ENCODE measurements at places on chromosomes 16 and 17. TPM values are rescaled to one million over a fixed set of nuclear protein-coding genes. Genes with fewer than 3 reads are reported as not detected.

MYH10 gene
- polyA plus RNA-seq, result 89.2 TPM

CYGB gene
- polyA plus RNA-seq, result 23.2 TPM

FSCN2 gene
- 3.2 TPM for polyA plus RNA-seq

IRX3 gene
- polyA plus RNA-seq, result 15.9 TPM

P2RX5 gene
- 26.4 TPM for polyA plus RNA-seq

DNAI2 gene
- polyA plus RNA-seq, result 0.12 TPM

DNA sequence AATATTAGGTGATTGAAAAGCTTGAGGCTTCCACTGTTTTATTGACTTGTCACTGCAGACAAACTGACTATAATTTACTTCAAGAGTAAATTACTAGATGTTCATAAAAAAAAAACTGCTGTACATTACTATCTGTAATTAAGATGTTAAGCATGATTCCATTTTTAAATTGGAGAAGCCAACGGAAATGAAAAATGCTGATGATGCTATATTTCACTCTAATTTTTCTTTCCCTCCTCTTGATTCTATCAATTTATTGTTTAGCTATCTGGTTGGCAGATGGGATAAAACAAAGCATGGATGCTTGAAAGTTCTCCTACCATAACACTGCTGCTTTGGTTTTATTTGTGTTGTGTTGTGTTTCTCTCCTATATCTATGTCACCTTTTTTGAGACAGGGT, 41.0 kb downstream of the MAF start:
- no peak for DNase-seq

- DNase-seq, result no peak
Observed at GRCh38 chr17:63450551-63450950, 4.4 kb upstream of the CYB561 start.

DNA sequence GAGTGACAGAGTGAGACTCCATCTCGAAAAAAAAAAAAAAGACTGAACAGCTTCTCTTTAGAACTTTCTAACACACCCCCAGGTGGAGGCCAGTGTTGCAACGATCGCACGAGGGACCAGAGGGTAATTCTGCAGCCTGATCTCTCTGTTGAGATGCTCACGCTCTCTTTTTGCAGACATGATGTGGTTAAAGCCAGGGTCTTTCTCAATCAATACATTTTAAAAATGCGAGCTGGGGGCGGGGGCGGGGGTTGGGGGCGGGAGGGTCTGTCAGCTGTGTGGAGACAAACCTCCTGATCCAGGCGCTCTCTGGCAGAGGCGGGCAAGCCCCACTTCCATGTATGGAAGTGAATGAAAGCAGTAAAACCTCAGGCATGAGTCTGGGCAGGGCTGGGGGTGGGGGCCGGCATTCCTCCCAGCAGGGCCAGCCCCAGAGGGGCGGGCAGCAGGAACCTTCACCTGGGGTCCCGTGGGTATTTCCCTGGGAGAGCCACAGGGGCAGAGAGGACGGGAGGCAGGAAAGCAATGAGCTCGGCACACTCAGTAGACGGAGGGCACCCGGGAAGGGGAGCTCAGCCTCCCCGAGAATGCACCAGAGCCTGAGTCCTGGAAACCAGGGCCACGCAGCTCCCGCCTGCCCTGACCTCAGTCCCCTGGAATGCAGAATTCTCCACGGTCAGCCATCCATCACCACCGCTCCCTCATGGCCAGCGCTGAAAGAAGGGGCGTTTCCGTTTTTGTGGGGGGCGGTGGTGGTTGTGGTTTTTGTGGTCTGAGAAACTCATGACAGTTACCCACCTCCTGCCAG, 28.0 kb downstream of the NXN start:
- no peak for DNase-seq

DNA sequence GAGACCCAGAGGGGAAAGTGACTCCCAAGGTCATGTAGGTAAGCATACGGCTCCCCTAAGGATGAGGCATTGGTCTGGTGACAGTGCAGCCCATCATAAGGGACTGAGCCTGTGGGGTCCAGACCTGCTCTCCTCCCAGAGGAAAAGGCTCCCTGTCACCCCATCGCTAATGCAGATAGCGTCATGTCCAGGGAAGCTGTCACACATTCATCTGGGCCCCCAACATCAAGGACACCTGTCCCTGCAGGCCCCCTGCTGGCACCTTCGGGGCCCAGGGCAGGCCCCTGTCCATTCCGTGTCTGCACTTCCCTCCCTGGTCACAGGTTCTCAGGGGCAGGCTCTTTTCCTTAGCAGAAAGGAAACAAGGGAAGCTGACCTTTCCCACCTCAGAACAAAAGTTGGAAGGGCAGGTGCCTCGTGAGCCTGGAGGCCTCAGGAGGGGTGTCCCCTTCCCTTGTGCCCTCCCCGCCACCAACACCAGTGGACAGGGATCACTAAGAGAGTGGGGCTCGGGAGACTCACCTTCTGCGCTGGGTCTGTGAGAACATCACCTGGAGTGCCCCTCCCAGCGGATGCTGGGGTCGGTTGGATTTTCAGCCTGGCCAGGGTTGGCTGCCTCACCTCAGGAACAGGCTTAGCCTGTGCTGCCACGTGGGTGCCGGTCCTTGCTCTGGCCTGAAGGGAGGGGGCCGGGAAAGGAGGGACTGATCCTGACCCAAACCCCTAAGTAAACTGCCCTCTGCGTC, 17.3 kb upstream of the LASP1NB start:
- no peak for DNase-seq

- DNase-seq, result no peak
Observed at GRCh38 chr17:2963332-2964027, 99.9 kb downstream of the OR1D5 start.

DNA sequence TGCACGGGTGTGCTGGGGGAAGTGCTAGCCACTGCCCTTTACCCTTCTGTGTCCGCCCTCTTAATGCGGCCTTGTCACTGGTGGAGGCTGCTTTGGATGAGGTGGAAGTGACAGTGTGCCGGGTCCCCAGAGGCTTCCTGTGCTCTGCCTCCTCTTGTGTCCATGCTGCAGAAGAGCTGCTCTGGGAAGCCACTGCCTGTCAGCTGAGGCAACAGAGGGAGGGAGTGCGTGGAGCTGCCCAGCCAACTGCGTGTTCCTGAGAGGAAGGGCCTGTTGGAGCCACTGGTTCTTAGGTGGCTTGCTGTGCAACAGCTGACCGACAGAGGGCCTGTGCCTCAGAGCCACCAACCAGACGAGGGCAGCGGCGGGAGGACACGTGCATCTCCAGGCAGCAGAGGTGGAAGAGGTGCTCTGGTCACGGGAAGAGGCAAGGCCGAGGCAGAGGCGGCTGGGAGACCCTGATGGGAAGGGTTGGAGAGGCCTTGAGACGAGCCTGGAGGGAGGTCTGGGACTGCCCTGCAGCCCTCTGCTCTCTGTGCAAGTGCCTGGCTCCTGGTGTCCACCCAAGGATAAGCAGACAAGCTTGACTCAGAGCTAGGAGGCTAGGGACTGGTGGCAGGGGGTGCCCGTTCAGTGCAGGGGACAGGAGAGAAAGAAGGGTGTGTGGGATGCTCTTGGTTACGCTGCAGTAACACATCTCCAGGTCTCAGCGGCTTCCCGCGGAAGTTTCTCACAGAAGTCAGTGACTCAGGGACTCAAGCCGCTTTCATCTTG, 25.4 kb downstream of the B9D1 start:
- no peak for DNase-seq

DNA sequence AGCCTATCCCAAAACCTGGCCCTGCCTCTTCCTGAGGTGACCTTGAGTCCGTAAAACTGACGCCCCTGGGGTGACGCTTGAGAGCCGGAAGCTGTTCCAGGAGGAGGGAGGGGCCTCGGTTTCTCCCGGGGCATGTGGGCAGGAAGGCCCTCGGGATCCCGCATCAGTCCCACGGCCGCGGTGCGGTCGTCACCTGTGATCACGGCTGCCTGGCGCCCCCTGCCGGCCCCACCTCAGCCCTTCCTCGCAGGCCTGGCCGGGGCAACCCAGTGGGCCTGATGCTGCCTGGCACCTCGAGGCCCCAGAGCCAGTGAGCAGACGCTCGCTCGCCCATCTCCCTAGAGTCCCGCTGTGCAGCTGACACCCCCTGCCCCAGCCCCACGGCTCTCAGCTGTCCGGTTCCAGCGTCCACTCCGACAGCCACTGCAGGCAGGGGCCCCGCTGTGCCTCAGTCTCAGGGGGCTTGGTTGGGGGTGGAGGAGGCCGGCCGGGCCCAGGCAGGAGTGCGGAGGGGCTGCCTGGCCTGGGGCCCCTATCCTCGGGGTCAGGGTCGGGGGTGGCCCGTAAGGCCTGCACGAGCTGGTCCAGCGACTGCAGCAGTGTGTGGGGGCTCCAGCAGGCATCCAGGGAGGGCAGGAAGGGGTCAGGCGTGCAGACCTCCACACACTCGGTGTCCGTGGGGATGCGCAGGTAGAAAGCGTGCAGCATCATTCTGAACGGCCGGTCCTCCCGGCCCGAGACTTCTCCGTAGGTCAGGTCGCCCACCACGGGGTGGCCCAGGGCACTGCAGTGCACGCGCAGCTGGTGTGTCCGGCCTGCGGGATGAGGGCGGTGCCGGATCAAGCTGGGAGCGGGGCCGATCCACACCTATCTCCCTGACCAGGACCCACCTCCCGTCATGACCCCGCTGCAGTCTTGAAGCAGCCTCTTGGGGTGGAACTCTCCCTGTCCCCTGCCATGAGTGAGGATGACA, 2.3 kb downstream of the RPUSD1 start:
- no peak for DNase-seq

DNA sequence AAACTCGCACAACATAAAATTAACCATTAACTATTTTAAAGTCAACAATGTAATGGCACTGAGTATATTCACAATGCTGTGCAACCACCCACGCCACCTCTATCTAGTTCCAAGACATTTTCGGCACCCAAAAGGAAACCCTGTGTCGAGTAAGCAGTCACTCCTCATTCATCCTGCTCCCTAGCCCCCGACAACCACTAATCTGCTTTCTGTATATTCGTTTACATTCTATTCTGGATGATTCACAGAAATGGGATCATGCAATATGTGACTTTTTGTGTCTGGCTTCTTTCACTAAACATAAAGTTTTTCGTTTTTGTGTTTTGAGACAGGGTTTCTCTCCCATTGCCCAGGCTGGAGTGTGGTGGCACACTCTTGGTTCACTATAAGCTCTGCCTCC, 42.2 kb upstream of the HAPSTR1 start:
- no peak for DNase-seq

GRCh38 chr16:67155295-67156142, 4.2 kb downstream of the TRADD start:
- peak; percentile 86 for DNase-seq

- DNase-seq, result no peak
Observed at GRCh38 chr16:58284031-58284430, 10.8 kb downstream of the PRSS54 start.

DNA sequence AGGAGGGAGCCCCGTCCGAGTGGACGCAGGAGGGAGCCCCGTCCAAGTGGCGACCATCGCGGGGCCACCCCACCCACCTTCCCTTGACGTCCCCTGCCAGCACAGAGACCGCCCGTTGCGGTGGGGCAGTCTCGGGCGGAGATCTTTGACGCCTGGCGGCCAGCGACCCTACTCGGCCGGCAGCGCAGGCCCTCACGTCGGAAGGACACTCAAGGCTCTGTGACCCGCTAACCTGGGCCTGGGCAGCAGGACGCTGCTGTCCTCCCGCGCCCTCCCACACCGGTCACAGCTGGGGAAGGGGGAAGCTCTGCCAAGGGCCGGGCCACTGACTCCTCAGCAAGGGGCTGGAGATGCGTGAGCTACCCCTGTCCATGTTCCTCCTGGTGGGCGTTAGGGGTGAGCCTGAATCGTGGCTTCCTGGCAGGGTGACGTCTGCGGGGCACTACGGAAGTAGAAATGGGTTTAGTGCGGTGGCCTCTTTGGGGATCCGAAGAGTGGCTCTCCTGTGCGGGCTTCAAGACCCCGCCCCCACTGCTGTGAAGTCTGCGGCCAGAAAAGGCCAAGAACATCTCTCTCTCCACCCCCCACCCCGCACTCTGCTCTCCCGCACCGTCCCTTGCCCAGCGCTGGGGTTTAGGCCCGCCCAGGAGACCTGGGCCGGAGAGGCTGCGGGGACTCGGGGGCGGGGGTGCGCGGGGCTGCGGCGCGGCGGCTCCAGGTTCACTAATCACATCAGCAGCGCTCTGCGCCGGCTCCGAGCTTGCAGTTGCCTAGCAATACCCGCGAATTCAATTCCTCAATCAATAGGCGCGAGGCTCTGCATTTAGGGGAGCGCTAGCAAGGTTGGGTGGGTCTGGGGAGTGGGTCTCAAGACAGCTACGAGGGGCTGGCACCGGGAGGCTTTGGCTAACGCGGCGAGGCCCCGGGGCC, 5.8 kb downstream of the CBX8 start:
- DNase-seq, result no peak

DNA sequence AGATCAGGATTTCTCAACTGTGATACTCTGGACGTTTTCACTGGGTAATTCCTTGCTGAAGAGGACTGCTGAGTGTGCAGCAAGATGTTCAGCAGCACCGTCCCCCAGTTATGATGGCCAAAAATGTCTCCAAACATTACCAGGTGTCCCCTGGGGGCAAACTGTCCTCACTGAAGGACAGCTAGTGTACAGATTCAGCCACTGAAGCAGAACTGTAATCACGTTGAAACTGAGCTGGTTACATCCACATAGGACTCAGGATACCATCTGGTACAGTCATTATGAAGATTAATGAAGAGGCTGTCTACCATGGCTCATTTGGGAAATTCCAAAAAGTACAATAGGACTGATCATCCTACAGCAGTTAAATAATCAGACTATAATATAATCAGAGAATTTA, 43.3 kb upstream of the GINS3 start:
- peak; percentile 37 for DNase-seq

- DNase-seq, result no peak
Observed at GRCh38 chr16:71837150-71837549, 8.6 kb upstream of the ATXN1L start.

GRCh38 chr17:4759776-4760236, 11.9 kb upstream of the TM4SF5 start:
- DNase-seq, result peak; percentile 61

GRCh38 chr17:65054602-65055001, 1.9 kb downstream of the GNA13 start:
- no peak for DNase-seq

DNA sequence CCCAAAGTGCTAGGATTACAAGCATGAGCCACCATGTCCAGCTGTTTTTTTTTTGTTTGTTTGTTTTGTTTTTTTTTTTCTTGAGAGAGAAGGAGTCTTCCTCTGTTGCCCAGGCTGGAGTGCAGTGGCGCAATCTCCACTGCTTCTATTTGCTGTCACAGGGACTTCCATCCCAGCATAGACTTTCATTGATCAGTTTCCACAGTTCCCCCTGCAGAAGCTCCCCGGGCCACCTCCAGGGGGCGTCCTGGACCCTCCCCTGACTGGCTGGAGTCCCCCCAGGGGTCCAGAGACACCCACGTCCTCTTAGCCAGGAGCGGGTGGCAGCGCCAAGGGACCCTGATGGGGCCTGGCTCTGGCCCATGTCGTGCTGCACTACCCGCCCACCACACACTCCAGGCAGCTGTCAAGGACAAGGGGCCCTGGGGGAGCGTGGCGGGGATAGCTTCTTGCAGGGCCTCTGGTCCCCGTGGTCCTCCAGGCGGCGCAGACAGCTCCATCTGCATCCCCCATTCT, 3.1 kb upstream of the NPW start:
- no peak for DNase-seq
